Amniotic epithelial cell (primary cell): ENCODE measurements at places on chromosomes 6 and 20.

- no peak for DNase-seq
Measured at GRCh38 chr6:90021711-90022110, 127.4 kb downstream of the GJA10 start.

GRCh38 chr6:7115543-7116231, 7.9 kb downstream of the RREB1 start:
- DNase-seq = no peak

- DNase-seq = no peak
Measured at GRCh38 chr6:158531970-158532369, 27.9 kb upstream of the TMEM181 start.

- no peak for DNase-seq
Measured at GRCh38 chr6:152529369-152529768, 107.8 kb downstream of the SYNE1 start.

GRCh38 chr6:144140867-144141266, 9.4 kb upstream of the STX11 start:
- DNase-seq = peak; percentile 9

- no peak for DNase-seq
Measured at GRCh38 chr6:127403636-127404035, 55.6 kb downstream of the KIAA0408 start.

DNA sequence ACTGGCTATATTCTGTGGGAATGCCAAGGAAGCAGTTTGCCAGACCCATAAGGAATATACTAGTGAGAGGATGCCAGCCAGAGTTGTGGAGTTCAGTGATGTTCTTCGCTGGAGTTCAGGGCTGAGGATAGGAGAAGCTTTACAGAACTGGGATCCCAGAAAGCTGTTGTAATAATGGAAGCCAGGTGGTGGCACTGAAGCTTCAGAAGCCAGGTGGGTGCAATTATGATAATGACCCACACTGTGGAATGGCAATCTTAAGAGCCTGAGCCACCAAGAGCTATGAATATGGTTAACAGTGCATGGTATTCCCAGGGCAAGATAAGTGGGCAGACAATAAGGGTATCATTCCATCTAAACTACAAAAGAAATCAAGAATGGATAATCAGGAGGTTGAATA, 25.1 kb upstream of the ENPP1 start:
- DNase-seq = no peak

GRCh38 chr20:50551288-50551687, 41.1 kb downstream of the PTPN1 start:
- no peak for DNase-seq

DNA sequence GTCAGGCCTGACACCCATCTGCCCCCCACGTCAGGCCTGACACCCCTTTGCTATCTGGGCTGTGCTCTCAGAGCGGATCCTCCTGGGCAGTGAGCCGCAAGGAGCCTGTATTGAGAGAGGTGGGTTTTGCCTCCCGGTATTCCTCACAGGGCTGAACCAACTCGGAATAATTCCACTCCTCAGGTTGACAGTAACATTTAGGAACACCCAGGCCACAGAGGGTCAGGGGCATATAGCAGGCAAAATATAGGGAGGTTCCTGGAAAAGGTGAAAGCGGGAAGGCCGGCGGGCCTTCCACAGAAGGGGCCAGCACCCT, 6.8 kb upstream of the FGD2 start:
- no peak for DNase-seq

GRCh38 chr6:43610431-43610830, 18.6 kb downstream of the GTPBP2 start:
- DNase-seq = peak; percentile 27

DNA sequence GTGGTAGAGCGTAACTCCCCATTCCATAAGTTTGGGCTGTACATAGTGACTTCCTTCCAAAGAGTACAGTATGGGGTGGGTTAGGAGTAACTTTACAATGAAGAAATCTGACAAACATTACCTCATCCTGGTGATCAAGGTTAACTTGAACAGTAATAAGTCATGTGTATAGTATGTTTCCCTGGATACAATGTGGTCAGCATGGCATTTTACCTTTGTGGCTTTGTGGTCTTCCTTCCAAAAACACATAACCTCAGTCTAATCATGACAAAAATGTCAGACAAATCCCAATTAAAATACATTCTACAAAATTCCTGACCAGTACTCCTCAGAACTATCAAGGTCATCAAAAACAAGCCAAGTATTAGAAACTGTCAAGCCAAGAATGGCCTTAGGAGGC, 225.1 kb downstream of the UBE3D start:
- peak; percentile 5 for DNase-seq

- peak; percentile 40 for DNase-seq
Measured at GRCh38 chr6:7042654-7043545, 64.9 kb upstream of the RREB1 start.

- no peak for DNase-seq
Measured at GRCh38 chr6:100035873-100036653, 42.0 kb upstream of the MCHR2 start.

- no peak for DNase-seq
Measured at GRCh38 chr6:33717934-33718455, 6.5 kb upstream of the UQCC2 start.

DNA sequence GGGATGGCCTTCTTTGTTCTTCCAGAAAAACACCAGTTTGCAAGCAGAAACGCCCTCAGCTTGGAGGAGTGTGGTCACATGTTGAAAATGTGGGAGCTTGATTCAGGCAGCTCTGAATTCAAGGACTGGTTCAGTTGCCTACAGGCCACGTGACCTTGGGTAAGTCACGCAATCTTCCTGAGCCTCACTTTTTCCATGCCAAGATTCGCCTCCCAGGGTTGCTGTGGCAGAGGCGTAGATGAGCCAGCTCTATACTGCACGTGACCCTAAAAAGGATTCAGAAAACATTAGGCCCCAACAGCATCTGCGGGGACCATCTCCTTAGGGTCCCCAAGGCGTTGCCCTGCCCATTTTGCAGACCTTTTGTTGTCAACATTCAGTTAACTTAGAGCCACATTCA, 112.0 kb upstream of the SNX9 start:
- DNase-seq = peak; percentile 26

- DNase-seq = no peak
Measured at GRCh38 chr20:53786445-53787267, 193.0 kb upstream of the ZNF217 start.

- no peak for DNase-seq
Measured at GRCh38 chr6:33324125-33324524, 6.6 kb upstream of the ZBTB22 start.

- DNase-seq = no peak
Measured at GRCh38 chr20:59576216-59576953, 28.0 kb upstream of the PHACTR3 start.

- DNase-seq = no peak
Measured at GRCh38 chr6:166532302-166532701, 54.2 kb downstream of the RAMACL start.

DNA sequence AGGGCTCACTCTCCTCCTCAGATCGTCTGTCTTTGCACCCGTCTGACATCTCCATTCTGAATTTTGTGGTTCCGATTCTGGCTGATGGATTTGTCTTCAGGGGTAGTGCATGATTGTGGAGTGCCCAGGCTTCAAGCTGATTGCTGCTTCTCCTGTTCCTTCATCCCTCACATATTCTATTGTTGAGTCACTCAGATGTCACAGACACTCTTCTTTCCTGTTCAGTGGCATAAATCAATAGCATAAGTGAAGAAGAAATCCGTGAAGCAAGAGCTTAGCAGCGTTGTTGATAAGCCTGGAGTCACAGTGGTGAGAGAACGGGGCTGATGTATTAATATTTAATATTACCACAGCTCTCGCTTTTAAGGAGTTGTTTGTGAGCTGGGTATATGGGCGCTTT, 152.5 kb downstream of the MTHFD1L start:
- DNase-seq = peak; percentile 20

DNA sequence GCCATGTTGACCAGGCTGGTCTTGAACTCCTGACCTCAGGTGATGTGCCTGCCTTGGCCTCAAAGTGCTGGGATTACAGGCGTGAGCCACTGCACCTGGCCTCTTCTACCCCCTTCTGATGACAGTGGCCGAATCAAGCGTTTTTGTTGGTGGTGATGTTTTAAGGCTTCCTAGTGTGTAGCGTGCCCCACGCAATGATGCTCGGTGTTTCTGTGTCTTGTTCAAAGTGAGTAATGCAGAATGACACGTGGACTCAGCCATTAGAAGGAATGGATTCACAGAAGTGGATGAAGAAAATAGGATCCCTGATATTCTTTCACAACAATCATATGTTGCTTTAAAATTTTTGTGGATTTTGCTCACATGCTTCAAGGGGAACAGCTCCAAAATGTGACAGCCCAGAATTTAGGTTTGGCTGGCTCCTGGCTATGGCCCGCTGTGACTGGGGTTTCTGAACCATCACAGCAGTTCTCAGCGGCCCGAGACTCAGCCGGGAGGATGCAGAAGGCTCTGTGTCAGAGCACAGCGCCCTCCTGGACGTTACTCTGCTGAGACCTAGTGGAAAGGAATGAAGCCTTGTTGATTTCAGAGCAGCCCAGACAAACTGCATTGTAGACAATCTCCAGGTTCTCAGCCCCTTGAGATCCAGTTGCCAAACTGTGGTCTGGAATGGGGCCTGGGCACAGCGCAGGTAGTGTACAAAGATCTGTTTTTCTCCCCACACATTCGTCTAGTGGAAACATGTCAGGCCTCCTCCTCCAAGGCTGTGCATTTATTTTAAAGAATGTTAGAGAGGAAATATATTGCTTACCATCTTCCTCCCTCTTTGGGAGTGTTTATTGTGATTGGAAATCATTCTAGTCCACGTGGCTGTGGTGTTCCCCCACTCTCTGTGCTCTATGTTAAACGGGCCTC, 57.6 kb upstream of the TIAM2 start:
- peak; percentile 67 for DNase-seq

- DNase-seq = peak; percentile 68
Measured at GRCh38 chr20:61120595-61121515, 131.2 kb upstream of the CDH4 start.
